MCF 10A (cell line): ENCODE measurements at places on chromosomes 2 and 18.

DNA sequence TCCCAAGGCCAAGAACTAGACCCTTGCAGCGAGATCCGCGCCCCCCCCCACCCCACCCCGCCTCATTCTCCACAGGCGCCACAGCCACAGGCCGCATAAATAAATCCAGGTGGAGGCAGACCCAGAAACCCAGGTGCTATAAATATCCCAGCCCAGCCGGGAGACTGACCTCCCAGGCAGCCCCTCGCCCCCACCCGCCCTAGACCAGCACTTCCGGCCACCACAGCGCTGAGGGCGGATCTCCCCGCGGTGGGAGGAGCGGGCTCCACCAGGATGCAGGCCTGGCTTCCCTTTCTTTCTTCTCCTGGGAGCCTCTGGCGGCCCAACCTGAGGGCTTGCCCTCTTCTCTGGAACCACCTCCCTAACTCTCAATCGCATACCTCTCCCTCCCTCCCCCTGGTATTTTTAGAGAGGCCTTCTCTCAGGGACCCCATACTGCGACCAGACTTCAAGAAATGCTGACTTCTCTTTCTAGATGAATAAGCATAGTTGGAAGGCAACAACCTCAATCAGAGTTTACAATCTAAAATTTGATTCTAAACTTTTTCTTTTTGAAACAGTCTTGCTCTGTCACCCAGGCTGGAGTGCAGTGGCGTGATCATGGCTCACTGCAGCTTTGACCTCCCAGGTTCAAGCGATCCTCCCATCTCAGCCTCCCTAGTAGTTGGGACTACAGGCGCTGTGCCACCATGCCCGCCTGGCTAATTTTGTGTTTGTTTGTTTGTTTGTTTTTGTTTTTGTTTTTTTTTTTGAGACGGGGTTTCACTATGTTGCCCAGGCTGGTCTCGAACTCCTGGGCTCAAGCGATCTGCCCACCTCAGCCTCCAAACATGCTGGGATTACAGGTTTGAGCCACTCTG lies 55.0 kb downstream of the PKDCC start:
- no peak for DNase-seq

GRCh38 chr2:10524341-10524740 lies 76.2 kb upstream of the ODC1 start:
- no peak for DNase-seq

DNA sequence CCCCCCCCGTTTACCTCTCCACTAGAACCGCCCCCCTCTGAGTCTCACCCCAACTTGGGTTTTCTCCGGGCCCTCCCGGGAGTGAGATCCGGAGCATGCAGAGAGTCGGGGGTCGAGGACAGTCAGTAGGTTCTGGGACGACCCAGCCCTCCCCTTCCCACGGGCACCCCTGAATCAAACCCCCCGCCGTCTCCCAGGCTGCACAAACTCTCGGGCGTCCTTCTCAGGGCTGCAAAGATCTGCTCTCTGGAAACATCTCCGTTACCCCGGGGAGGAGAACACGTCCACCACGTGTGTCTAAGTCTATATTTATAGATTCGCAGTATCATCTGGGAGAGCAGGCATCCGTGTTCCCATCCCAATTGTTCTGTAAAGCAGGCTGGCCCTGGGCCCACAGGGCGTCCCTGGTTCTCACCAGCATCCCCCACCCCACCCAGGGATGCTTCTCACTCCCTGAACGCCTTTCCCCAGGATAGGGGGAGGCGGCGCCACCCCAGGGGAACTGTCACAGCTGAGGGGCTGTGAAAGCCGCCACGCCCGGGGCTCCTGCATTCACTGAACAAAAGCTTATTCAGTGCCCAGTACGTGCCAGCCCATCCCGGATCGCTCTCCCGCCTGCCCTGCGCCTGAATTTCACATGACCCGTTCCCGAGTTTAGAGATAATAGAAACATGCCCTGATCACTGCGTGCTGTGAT lies 765 bp upstream of the DIPK1C start:
- DNase-seq: no peak

DNA sequence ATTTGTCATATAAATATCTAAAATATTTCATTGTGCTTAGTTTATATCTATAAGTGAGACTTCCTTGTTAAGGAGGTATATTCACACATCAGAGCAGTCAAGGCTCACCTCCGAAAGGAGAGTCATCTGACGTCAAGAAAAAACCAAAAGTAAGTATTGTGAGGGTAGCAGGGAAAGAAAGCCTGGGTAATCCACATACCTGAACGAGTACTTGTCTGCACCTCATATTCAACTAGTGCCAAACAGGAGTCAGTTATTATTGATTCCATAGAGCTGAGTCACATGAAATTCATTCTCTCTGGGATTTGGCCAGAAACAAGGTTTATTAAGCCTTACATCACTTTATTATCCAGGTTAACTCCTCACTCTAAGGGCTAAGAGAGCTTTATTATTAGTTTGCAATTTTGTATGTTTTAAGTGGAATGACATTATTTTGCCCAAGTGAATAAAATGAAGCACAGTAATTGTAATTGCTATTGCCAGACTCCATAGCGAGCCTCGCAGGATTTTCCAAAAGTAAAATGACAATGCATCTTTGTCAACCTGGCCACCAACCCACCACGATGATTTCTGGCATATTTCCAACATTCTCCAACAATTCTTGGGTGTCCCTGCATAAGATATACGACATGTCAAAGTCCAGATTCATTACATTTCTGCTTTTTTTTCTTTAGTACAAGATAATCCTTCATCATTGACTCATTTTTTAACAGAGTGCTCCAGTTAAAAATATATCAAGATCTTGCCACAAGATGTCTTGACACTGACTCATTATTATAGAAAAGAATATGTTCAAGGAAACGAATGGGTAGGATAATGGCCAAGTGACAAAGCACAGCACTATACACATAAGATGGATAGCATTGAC lies 1210.4 kb upstream of the ACVR2A start:
- DNase-seq: peak; percentile 87

DNA sequence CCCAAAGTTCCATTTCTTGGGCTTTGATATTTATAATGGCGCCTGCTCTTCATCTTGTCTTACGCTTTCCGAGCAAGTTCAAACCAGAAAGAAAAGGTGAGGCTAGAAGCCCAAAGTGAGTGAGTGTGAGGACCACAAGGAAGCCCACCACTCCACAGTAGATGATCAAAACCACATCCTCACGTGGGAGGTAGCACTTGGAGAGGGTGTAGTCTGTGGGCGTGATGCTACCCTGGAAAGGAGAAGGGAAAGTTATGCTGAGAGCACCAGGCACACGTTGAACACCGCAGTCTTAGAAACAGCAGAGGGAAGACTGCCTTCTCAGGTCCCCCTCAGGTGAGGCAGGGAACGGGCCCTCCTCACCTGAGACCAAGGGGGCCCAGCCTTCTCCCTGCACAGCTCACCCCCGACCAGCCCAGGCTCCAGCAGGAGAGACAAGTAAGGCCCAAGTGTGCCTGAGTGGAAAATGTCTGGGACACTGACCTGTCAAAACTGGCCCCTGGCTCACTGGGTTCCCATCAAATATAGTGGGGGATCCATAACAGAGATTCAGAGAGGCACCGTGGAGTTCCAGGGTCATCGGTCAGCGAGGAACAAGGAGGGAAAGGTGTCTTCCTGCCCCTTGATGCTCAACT lies 23.6 kb downstream of the MPPE1 start:
- no peak for DNase-seq

DNA sequence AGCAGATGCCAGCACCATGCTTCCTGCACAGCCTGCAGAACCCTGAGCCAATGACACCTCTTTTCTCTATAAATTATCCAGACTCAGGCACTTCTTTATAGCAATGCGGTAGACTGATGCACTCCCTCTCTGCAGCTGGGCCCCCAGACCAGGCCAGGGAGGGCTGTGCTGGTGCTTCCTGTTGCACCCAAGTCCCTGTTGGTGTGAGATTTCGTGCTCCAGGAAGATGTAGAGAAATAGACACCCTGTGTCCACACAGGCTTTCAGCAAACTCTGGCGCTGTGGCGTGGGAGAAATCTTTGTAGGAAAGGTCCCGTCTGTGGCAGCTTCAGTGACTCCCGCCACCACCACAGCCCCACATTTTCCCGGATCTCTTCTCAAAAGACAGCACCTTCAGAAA lies 572.2 kb downstream of the GALR1 start:
- no peak for DNase-seq

DNA sequence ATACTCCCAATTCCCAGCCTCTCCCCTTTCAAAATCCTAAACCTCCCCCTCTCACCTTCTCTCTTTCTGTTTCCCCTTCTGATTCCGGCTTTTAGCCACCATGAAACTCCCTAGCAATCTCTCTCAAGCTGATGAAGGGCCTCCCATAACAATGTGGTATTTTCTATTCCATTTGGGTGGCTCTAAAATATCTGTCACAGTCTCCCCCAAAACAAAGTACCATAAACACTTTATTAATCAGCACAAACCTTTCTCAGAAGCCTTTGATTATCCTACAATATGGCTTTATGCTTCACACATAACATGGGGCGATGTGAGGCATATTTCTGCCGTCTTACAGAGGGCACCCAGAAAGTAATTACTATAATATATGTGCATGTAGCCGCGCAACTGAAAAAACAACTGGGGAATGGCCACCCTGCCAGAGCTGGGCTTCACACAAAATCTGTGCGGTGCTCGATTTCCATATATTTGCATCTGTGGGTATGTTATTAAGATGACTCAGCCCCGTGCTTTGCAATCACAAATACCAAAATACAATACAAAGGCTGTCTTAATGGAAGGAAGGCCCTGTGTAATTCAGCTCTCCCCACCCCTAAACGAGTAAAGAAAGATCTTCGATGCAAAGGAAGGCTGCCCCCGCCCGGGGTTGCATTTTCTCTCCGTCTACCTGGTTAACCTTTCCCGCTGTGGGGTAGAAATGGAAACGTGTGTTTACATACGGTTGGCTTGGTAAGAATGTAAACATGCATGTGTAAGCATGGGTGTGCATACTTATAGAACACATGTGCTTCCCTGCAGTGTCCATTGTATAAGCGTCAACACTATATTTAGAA lies 81.4 kb downstream of the CELF4 start:
- DNase-seq: no peak

GRCh38 chr18:3693410-3693809 lies 243.4 kb downstream of the TGIF1 start:
- DNase-seq: no peak

GRCh38 chr18:7974200-7974874 lies 407.2 kb downstream of the PTPRM start:
- DNase-seq: no peak

DNA sequence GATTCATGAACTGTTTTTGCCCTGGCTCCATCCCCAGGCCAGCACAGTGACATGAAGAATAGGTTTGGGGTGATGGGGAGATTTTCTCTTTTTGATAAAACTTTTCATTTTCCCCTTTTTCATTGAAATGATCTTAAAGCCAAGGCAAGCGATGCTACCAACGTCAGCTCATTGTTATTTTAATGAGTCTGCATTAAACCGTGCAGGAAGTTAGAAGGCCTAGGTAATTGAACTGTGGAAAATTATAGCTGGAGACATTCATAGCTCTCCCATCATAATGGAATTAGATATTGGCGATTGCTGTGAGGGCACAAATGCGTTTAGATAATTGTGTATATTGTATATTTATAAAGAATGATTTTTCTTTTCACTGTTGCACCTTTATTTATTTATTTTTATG lies 33.2 kb downstream of the SMARCAL1 start:
- DNase-seq: no peak

GRCh38 chr18:37435996-37436395 lies 129.6 kb downstream of the CELF4 start:
- DNase-seq: no peak

DNA sequence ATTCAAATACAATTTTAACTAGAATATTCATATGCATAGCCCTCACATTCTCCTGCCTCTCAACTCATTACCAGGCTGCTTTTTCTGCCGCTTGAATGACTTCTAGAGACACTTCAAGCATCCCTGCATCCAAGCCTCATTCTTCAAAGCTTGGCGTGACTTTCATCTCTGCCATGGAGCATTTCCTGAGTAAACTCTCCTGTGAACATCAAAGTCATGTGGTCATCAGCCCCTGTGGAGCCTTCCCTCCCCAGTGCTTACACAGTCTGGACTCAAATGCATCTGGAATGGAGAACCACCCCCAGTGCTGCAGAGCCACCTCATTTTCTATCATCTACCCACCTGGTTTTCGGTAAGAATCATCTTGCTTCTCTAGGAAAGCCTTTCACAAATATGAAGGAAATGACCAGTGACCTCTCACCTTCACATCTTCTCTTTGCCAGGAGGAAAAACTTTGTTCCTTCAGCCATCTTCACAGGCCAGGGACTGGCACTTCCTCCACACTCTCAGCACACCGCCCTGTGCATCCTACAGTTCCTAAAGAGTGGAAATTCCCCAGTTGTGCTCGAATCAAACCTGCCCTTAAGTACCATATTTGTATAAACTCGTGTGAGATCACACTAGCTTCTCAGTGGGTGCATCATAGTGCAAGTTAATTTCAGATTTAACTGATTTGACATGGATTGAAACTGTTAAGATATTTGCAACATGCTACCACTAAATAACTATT lies 116.4 kb downstream of the COL6A3 start:
- no peak for DNase-seq

- no peak for DNase-seq
These were observed 124.9 kb downstream of the PLCL1 start for GRCh38 chr2:197929008-197929885.

- DNase-seq: peak; percentile 33
These were observed 42.9 kb upstream of the TNFRSF11A start for GRCh38 chr18:62282188-62282629.

DNA sequence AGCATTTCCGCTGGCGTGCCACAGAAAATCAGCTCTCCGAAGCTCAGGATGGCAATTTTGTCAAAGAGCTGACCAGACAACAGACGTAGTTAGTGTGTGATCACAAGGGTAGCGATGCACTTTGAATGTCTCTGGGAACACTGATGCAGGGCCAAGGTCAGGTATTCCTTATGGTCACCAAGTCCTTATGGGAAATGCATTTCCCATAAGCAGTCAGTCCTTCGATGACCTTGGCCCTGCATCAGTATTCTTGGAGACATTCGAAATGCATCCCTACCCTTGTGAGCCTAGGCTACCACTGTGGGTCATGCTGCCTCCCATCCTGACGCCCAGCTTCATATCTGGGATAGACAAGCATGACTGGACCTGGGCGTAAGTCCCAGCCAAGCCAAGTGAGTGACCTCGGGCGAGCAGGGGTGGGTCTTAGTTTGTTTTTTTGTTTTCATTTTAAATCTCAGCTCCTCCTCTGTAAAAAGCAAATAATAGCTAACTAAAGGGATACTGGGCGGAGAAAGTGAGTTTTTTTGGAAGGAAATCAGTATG lies 13.6 kb downstream of the ABCG5 start:
- DNase-seq: no peak

GRCh38 chr2:69933839-69934613 lies 19.1 kb downstream of the MXD1 start:
- peak; percentile 65 for DNase-seq

GRCh38 chr18:60826346-60826745 lies 453.8 kb upstream of the MC4R start:
- DNase-seq: peak; percentile 10
